Endodermal cell (in vitro differentiated cells): ENCODE measurements at places on chromosomes 16 and 17. TPM values are rescaled to one million over a fixed set of nuclear protein-coding genes. Genes with fewer than 3 reads are reported as not detected.

Gene TVP23A
- 11.7 to 13.6 TPM (median 13.6 TPM) in 3 replicates for total RNA-seq

Gene CCDC102A
- total RNA-seq: 9.0 and 9.8 TPM in 2 replicates

Gene CACNG5
- total RNA-seq: 0.38 TPM in 2 of 3 replicates, not detected in the other

Gene HSF4
- 4.5 and 6.8 TPM in 2 replicates for total RNA-seq

DNA sequence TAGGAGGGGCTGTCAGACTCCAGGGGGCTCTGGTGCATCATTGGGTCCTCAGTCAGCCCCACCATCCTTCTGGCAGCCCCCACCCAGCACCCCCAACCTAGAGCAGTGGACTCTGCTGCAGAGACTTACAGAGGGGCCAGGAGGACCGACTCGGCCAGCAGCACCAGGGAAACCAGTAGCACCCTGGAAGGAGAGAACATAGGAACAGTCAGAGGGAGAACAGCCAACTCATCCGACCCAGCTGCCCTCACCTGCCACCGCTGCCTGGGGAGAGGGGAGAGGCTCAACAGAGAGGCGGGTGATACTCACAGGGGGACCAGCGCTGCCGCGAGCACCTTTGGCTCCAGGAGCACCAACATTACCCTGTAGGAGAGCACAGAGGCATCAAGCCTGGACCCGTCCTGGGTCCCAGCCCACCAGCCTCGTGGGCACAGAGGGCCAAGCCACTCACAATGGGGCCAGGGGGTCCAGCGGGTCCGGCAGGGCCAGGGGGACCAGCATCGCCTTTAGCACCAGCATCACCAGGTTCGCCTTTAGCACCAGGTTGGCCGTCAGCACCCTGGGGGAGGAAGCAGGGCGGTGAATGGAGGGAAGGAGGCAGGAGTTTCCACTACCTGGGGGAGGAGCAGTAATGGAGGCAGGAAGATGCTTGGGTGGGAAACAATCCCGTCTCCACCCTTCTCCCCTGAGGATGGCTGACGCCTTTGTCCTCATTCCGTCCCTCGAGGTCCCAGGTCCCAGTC is 11.7 kb downstream of the COL1A1 start:
- no peak for DNase-seq
